ENCODE measurements at places on chromosomes 11 and 22.

- no peak for DNase-seq
Observed at GRCh38 chr11:125933030-125933813, 12.6 kb upstream of the VSIG10L2 start.

- no peak for DNase-seq
Observed at GRCh38 chr11:118194835-118195627, 18.6 kb upstream of the SCN2B start.

DNA sequence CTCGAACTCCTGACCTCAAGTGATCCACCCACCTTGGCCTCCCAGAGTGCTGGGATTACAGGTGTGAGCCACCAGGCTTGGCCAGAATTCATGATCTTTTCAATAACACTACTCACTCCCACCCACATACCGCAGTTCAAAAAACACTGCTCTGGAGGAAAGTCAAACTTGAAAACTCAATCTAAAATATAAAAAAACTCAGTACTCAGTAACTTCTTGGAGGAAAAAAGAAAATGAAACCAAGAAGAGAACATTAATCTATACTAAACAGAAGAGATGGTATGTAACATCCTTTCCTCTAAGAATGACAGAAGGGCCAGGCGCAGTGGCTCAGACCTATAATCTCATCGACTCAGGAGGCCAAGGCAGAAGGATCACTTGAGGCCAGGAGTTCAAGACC, 58.3 kb downstream of the MRTFA start:
- DNase-seq = no peak

- DNase-seq = no peak
Observed at GRCh38 chr11:130706572-130706971, 209.7 kb downstream of the SNX19 start.

All from stimulated activated CD8-positive, alpha-beta memory T cell treated with anti-CD3 and anti-CD28 coated beads, Interleukin-7, amount 100 ng/mL, for 4 hours (primary cell).